ENCODE measurements at places on chromosomes 7 and 10.
A peak's percentile ranks its signal among the peaks of the same experiment; 100 is the strongest.

DNA sequence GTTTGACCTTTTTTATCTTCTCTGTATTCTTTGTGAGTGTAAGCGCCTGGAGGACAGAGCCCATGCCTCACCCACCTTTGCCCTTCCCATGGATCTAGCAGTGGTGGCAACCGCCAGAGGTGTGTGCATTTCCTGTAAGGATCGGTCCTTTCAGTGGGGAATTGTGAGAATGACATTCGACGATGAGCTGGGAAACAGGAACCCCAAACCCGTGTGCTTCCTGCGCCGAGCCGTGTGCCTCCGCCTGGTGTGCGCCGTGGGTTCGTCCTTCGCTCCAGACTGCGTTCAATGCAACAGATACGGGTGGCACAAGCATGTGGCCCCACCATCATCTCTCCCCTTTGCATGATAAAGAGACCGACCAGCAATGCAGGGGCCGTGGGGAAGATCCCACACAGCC, 1.7 kb upstream of the DIP2C start:
- no peak for DNase-seq

DNA sequence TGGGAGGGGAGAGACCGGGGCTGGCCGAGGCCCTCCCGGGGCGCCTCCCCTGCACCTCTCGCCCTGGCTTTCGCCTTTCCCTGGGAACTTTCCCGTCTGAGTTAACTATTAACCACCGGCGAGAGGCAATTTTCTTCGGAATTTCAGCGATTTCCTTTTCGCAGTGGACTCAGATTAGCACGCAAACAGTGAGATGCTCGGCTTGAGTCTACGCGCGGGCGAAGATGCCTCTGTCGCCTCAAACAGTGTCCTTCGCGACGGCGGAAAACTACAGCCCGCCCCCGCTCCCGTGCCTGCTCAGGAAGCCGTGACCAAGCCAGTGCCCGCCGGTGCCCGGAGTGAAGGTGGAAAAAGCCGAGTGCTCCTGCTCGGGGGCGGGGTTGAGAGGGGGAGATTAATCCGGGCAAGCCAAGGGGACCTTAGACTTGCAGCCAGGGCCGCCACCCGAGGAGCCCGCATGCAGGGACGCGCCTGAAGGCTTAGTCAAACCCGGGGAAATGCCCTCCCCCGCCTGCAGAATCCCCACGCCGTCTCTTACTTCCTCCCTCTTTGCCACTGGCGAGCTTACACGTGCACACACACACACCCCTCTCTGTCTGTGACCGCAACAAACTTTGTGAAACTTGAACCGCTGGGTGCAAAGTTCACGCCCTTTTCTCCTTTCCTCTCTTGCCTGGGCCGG, 14.5 kb upstream of the PAX2 start:
- DNase-seq, result no peak

DNA sequence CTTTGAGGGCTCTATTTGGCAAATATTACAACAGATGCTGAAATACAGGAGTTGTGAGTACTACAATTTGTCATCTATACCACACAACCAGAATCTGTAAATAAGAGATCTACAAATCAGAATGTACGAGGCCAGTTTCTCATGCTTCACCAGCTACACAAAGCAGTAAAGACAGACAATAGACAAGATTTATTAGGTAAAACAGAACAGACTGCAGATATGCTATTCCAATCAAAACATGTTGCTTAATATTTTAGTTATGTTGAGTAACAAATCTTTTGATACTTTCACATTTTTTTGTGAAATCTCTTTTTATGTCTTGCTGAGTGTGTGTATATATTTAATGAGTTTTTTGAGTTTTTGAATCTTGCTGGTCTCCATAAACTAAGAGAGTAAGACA, 109.1 kb downstream of the CHCHD3 start:
- DNase-seq, result no peak

DNA sequence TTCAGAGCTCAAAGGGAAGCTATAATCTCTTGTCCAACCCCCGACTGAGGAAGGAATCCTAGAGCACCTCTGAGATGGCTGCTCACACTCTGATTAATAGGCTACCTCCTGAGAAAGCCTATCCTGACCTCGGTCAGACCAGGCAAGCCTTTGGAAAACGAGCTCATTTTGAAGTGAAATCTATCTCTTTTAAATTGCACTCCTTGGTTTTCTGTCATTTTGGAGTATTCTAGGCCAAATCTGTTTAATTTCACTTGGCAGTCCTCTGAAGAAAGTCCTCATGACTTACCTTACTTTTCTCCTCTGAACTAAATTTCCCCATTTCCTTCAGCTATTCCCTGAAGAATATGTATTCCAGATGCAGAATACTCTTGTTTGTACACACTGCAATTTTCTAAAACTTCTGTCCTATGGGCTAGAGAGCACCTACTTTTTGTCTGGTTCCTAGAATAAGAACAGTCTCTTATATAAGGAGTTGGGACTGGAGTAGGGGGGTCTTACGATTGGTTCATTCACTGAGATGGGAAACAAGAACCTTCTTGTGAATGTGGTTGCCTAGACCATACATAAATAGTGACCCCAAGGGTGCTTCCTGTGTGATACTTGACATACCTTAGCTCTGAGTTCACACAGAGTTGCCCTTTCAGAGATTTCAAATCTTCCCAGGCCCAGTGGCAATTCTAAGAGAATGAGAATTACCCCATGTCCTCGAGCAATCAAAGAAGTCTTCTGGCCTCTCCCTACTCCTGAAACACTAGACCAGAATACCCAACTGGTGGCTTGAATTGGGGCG, 31.9 kb upstream of the HPS1 start:
- no peak for DNase-seq

DNA sequence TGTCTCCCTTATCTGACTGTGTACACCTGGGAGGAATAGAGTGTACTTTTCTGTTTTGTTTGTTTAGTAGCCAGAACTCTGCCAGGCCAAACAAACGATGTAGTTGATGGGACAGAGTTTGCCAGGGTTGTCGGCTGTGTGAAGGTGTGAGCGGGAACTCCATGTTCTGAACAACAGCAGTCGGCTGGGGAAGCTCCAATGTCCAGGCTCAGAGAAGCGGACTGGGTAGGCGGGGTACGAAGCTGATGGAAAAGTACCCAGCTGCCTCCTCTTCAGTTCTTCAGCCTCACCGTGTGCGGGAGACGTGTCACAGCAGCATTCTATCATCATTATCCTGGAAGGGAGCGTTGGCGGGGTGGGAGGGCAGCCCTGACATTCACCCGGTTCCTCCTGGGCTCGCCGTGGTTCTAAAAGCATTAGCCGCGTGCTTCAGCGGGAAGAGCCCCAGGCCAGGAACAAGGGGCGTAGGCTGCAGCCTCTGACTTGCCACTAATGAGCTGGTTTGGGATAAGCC, 52.9 kb downstream of the PFKFB3 start:
- DNase-seq, result no peak

- DNase-seq, result no peak
Observed at GRCh38 chr7:74141705-74142104, 32.5 kb upstream of the EIF4H start.

GRCh38 chr10:30783939-30784501, 154.5 kb upstream of the LYZL2 start:
- DNase-seq, result peak; percentile 81

DNA sequence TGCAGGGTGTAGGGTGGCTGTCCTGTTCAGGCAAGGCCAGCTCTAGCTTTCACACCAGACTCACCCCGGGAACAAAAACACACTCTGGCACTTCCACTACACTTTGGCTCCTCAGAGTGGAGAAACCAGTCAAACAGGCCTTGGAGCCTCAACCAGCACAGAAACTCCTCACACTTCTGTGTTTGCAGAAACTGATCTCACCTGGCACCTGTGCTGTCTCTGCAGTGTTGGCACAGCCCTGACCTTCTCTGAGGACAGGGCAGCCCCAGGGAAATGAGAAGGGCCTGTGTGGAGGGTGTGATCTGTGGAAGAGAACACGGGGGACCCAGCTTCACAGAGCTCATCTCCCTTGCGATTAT, 4.1 kb upstream of the CALML5 start:
- no peak for DNase-seq

- DNase-seq, result peak; percentile 50
Observed at GRCh38 chr10:32957341-32958084, 517 bp downstream of the ITGB1 start.

DNA sequence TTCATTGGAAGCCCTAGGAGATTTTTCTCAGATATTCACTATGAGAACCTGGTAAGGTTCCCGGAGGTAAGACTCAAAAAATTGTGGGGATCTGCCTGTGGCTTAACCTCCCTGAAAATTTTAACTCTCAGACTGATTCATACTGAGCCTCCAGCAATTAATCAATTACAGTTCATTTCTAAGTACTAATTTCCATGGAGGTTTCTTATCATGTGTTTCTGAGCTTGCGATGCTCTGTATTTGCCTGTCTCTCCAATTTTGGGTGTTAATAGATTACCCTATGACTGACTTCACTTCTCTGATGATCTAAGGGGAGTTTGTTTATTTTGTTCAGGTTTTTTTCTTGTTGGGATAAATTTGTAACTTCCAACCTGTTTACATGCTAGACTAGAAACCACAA, 215.4 kb upstream of the TMEM196 start:
- no peak for DNase-seq

DNA sequence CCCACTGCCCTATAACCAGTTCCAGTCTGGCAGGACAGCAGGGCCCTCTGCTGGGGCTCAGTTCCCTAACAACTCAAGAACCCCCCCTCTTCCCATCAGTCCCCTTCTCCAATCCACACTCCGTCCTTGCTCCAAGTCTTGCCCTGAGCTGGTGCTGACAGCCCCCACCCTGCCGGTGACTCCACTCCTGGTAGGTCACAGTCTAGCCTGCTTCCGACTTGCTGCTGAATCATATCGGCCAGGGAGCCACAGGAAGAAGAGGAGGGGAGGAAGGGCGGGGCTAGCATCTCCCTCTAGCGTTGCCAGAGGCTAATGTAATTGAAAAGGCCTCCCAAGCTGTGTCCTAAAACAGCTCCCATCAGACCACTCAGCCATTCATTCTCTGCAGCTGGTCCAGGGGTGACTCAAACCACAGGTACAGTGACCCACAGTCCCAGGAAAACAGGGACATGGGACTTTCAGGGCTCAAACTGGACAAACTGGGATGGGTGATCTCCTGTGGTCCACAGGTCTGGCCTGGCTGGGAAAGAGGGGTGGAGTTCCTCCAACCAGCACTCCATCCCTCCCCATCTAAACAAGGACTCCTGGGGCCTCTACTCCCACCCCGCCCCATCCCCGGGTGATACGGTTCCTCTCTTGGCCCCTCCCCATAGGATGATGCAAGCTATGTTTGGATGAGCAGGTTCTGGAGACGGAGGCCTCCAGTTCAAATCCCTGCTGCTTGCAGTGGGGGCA, 158.8 kb downstream of the SH3PXD2A start:
- peak; percentile 63 for DNase-seq

- DNase-seq, result no peak
Observed at GRCh38 chr10:4252701-4253100, 467.7 kb upstream of the KLF6 start.

Measured in stimulated activated CD4-positive, alpha-beta T cell treated with anti-CD3 and anti-CD28 coated beads, Interleukin-4, amount 100 ng/mL, for 48 hours (primary cell).